ENCODE measurements at places on chromosomes 13 and 19.

GRCh38 chr19:18204394-18205199 is 755 bp upstream of the RAB3A start:
- no peak for DNase-seq

DNA sequence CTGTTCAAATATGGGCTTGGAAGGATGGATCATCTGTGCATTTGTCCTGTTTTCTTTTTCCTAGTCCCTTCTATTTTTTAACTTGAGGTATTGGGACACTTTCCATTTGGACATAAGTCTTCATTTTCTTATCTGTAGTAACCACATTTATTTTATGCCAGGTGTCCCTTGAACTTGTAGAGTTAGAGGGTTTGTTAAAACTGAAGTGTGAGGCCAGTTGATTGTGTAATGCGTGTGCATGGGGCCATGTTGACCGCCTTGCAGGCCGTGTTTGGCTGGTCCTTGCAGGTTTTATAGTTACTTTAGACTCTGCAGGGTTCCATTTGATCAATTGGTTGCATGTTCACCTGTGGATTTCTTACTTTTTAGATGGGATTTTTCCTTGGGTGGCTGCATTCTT is 21.0 kb downstream of the SAE1 start:
- no peak for DNase-seq

GRCh38 chr13:25172303-25172630 is 179 bp upstream of the AMER2 start:
- DNase-seq, result no peak

GRCh38 chr13:46632176-46632575 is 79.2 kb downstream of the LRCH1 start:
- DNase-seq, result no peak

DNA sequence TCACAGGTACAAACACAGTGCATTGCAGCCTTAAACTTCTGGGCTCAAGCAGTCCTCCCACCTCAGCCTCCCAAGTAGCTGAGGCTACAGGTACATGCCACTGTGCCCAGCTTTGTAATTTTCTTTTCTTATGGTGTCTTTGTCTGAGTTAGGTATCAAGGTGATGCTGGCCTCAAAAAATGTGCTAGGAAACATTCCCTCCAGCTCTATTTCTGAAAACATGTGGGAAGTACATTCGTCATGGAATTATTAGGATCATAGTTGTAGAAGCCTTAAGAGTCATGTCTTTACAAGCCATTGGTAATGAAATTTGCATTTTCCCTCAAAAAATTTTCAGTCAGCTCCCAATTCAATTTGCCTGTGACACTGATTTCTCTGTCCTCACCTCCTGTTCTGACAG is 231.6 kb downstream of the DCT start:
- DNase-seq, result no peak

- no peak for DNase-seq
Measured at GRCh38 chr19:46201454-46202310, 27.9 kb upstream of the IGFL1 start.

DNA sequence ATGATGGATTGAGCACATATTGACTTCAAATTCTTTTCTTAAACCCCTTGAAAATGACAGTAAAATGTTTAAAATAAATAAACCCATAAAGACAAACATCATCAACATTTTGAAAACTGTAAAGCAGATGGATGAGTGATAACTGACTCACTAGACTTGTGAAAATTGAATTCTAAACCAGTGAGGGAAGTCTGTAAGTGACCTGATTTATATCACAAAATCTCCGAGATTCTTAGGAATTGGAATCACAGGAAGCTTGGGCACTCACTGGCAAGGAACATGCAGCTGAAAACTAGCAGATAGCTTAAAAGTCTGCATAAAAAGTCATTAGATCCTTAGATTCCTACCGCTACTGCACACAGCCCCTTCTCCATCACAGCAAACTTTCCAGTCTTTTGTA is 51.3 kb upstream of the TSC22D1 start:
- DNase-seq, result no peak

DNA sequence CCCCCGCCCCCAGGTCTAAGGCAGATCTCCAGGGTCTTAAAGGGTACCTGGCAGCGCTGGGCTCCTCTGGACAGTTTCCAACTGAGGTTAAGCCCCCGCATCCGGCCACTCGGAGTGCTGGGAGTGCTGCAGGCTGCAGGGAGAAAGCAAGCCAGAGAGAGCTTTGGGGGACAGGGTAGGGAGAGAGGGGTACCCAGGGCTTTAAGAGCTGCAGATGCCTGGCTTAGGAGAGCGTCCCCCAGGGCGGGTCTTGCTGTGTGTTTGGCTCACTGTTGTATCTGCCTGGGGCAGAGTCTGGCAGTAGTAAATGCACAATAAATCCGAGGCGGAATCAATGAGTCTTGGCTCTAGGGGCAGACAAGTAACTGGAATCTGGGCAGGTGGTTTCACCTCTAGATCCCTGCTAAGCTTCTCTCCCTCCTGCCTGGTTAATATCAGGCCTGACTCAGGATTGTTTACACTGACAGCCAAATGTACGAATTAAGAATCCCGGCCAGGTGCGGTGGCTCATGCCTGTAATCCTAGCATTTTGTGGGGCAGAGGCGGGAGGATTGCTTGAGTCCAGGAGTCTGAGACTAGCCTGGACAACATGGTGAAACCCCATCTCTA is 798 bp upstream of the COX6B2 start:
- DNase-seq, result no peak

DNA sequence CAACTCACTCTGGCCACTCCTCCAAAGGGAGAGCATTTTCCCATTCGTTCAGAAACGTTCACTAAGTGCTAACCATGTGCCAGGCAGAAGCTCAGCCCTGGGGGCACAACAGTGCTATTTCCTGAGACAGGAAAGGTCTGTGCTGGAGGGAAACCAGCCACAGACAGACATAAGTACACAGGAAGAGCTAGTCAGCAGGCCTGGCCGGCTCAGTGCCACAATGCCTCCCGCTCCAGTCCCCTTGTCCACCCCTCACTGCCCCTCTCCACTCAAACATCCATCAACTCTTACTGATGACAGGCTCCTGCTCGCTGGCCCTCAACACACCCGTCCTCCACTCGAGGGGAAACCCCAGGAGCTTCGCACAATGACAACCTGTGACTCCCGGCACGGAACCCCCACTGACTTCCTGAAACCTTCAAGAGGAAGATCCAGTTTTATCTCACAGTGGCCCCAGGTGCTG is 11.3 kb upstream of the PLA2G4C start:
- DNase-seq, result no peak

- no peak for DNase-seq
Measured at GRCh38 chr13:29859971-29860370, 9.6 kb upstream of the UBL3 start.

GRCh38 chr13:94622344-94622743 is 20.7 kb downstream of the GPR180 start:
- DNase-seq, result no peak

DNA sequence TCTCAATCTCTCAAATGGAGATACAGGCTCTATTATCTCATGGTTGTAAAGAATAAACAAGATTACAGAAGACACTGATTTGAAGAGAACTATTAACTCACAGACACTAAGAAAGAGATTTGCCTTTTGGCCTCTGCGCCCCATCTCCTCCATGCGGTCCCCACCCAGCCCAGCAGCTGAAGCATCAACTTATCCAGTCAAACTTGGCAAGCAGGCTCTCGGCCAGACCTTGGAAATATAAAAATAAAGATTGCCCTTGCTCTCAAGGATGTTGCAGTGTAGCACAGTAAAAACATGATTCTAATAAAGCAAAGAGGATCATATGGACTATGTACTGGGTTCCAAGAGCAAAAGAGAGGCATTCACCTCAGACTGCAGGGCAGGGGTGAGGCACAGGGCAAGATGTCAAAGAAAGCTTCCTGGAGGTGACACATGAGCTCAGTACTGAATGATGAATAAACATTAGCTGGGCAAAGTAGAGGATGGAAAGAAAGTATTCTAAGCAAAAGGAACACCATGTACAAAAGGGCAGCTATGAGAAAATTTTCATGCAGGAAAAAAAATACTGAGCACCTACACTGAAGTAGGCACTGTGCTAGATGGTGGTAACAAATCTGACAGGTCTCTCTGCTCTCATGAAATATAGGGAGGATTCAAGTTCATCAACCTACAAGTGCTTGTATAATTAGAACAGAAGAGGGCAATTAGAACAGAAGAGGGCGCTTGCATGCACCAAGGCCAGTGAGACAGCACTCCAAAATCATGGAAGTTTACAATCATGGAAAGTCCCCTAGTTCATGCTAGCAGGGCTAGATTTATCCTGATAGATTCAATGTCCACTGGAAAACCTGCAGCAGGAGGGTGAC is 85.0 kb downstream of the SACS start:
- no peak for DNase-seq

DNA sequence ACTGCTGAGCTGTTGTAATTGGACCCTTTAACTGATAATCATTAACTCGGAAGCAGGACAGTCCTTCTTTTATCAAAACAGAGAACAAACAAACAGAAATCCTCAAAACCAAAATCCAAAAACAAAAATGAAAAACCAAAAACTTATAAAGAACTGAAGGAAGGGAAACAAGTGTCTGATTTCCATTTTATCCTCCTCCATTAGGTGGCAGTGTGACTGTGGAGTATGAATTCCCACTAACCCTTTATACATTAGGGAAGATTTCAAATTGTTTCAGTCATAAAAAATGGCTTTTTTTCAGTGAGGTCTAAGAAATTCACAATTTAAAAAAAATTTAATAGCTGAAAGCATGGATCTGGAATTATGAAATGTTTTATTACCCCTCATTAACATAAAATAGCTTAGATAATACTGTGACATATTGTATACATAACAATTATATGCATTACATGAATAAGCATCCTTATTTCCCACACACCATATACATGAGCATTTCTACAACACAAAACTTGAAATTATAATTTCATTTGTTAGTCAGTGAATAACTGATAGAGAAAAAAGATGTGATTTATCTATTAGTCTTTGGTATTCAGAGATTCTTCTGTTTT is 1074.3 kb upstream of the PCDH9 start:
- DNase-seq, result no peak

GRCh38 chr19:16585094-16585801 is 13.0 kb upstream of the SLC35E1 start:
- DNase-seq, result no peak

DNA sequence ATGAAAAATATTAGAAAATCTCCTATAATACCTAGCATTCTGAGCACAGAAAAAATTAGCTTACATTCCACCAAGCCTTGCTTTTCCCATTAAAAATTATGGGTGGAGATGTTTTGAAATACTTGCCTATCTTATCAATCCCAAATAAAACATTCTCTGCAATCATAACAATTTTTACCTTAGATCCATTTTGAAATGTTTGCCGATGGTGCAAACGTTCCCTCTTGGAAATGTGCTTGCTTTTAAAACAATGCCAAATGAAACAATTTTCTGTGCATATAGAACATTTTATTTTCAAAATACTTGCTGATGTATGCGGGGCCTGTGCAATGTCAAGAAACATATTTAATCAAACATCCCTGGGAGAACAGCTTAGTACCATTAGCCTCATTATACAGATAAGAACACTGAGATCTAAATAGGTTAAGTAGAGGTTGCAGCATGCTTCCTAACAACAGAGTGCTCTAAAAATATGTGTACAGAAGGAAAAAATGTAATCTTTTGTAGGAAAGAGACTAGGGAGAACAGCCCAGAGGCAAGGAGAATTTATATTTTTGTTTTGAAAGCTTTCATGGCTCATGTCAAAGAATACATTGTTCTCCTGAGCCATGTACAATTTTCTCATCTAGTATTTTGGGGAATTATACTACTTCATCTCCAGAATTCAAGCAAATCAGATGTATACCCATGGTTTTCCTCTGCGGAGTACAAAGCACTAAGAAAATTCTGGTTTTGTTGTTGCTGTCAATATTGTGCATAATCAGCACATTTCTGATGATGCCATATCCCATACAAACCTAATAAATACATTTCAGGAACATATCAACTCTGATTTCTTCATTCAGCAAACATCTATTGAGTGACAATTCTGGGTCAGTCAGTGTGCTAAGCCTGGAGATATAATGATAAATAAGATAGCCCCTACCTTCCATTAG is 25.9 kb upstream of the FNDC3A start:
- DNase-seq, result no peak

- no peak for DNase-seq
Measured at GRCh38 chr19:768424-768823, 17.5 kb downstream of the MISP start.

- no peak for DNase-seq
Measured at GRCh38 chr19:36152352-36153091, at the start of gene COX7A1. TSS of gene COX7A1 (minus strand) at chr19:36152447. CDS start at chr19:36152407, 40 bp downstream.

- DNase-seq, result no peak
Measured at GRCh38 chr13:65966991-65967451, 1263.1 kb downstream of the PCDH9 start.

DNA sequence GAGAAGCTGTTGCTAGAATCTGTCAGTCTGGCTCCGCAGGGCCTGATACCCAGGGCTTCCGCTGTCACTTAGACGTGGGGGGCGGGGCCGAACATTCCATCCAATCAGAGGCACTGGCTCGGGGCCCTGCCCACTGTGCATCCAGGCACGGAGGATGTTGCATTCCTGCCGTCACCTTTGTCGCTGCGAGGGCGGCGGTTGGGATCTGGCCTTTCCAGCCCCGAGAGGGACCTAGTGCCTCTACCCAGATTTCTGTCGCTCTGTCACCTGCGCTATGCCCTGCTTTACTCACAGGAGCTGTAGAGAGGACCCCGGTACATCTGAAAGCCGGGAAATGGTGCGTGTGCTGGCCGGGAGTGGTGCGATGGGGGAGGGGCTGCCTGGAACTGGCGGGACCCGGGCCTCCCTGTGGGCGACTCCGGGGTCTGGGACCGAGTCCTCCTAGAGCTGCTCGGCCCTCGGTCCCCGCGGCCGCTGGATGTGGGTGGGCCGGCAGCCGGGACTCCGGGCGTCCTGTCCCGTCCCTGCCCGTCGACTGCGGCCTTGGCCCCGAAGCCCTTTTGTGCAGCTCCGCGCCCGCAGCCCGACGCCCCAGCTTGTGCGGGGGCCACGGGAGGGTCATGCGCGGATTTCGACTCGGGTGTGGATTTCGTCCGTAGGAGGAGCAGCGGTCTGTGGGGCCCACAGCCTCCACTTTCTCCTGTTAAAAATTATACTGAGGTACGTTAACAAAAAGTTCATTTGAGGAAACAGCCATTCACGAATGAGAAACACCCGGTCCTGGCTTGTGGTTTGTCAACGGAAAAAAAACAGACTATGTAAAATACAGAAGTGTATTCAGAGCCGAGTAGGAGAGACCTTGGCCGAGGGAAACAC is at the start of gene ZNF439:
Gene ZNF439, plus strand, starts transcription at position 133 of the 876 bp plus-strand sequence. Its CDS starts 142 bp downstream, at position 275.
- peak; percentile 93 for DNase-seq

GRCh38 chr19:29324291-29324680 is 111.3 kb upstream of the UQCRFS1 start:
- no peak for DNase-seq

GRCh38 chr19:47813304-47813994 is 8.3 kb upstream of the CRX start:
- peak; percentile 80 for DNase-seq

GRCh38 chr13:66461021-66461420 is 769.1 kb downstream of the PCDH9 start:
- no peak for DNase-seq

GRCh38 chr13:112869202-112870050 is 99.6 kb upstream of the MCF2L start:
- no peak for DNase-seq

All from stimulated activated CD4-positive, alpha-beta T cell treated with anti-CD3 and anti-CD28 coated beads, Interleukin-12 subunit alpha, Interleukin-12 subunit beta, amount 100 ng/mL, for 24 hours (primary cell).